GM12878 (cell line): ENCODE measurements at places on chromosomes 12 and 14. TPM values are rescaled to one million over a fixed set of nuclear protein-coding genes. Genes with fewer than 3 reads are reported as not detected.

GRCh38 chr12:101727098-101727497, 12.2 kb downstream of the SYCP3 start:
- no peak for DNase-seq

IRAK4 gene
- 18.5 and 20.7 TPM in 2 replicates for polyA plus RNA-seq

- no peak for DNase-seq
Measured at GRCh38 chr14:61107869-61108493, 126.9 kb downstream of the SLC38A6 start.

- DNase-seq: no peak
Measured at GRCh38 chr12:104359216-104359615, 55.7 kb downstream of the EID3 start.

LTB4R2 gene
- polyA plus RNA-seq: 0.50 and 1.2 TPM in 2 replicates

A2ML1 gene
- polyA plus RNA-seq: not detected in 2 replicates

DNA sequence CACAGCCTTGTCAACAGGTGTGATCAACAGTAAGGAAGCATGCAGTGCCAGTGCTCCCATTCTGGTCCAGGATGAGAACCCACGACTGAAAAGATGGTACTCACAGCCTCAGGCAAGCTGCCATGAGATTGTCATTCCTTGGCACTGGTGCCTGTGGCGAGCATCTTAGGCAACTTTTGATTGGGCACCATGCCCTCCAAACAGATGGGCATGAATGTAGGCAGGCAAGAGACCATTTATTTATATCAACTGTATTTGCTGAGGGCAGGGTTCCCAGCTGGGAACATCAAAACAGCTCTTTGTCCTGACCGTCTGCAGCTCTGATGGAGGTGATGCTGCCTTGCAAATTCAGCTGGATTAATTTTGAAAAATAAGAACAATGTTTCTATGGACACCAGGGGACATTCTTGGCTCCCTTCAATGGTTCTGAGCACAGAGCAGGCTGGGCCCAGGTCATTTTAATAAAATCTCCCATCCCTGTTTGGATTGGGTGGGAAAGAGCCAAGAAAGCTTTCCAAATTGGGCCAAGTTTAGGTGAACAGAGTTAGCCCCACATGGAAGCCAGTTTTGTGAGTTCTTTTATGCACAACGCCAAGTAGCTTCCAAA, 522.5 kb downstream of the RMST start:
- no peak for DNase-seq

DNA sequence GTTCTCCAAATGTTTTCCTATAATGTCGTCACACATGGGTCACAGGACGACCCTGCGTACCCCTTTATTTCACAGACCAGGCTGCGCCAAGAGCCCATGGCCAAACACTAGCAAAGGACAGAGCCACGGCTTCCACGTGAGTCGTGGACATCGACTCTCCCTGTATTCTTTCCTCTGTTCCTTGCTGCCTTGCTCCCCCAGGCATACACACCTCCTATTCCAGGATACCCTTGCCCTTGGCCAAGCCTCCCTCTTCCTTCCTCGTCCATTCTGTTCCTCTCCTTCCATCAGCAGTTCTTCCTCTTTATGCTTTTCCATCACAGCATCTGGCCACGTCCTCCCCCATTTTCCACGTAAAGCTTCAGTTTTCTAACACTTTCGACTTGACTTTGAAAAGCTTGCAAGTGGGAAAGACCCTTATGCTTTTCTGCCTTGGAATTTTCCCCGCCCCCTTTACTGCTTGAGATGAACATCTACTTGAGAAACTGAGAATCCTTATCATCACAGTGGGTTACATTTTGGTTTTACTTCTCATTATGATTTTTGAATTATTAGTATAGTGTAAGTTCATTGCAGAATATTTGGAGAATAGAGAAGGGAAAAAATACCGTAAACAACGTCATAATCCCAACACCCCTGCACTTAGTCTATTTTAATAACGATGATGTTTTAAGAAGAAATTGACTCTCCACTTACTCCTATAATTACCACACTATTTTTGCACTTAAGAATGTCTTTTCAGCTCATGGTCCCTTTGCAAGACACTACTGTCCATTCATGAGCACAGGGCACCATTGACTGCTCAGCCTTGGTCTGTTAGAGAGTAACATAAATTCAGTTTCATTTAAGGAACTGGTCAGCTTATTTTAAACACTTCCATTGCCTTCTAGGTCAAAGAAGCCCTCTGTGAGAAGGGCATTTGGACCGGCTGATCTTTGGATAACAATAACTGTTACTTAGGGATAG, 15.8 kb upstream of the NINJ2 start:
- DNase-seq: peak; percentile 51

SDR9C7 gene
- not detected in 2 replicates for polyA plus RNA-seq

C12orf54 gene
- 1.5 and 2.6 TPM in 2 replicates for polyA plus RNA-seq

DNA sequence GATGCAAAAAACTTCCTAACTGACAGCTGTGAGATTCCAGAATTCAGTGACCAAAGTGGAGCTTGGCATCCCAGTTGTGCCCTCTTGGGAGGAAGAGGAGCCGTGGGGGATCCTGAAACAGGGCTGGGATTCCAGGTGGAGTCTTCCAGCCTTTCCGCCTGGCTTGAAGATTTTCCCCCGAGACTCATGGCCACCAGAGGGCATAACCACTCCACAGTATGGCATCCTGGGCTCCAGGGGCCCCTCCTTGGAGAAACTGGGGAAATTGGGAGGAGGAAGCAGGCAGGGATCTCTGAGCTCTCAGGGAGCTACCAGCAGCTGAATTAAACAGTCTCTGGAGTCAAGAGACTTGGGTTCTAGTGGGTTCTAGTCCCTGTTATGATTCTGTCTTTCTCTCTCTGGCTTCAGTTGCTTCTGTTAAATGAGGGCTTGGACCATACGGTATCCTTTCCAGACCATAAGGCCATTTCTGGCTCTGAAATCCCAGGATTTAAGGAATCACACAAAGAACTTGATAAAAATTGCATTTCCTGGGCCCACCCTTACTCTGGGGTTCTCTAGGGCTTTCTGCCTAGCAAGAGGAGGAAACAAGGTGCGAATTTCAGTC, 2.6 kb upstream of the TAMALIN start:
- no peak for DNase-seq

IL23A gene
- 3.7 and 4.4 TPM in 2 replicates for polyA plus RNA-seq

SLCO1B1 gene
- not detected in 2 replicates for polyA plus RNA-seq

GRCh38 chr12:53344487-53344823, 8.3 kb upstream of the SP7 start:
- DNase-seq: no peak

GRCh38 chr12:121990692-121991603, 30.7 kb upstream of the BCL7A start:
- DNase-seq: peak; percentile 86

DNA sequence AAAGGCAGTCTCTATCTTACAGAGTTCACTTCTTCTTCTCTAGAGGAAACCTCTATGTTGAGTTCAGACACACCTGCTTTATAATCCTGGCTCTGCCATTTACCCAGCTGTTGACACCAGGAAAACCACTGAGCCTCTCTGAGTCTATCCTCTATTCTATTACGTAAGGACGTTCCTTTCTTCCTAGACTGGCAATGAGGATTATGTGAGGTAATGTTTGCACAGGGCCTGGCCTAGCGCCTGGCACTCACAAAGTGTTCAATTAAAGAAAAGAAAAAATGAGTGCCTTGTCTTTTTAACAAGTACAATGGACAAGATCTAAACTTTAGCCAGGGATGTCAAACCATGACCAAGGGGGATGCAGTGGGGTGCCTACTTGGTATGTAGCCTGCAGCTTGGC, 641.9 kb upstream of the TBX3 start:
- no peak for DNase-seq

DNA sequence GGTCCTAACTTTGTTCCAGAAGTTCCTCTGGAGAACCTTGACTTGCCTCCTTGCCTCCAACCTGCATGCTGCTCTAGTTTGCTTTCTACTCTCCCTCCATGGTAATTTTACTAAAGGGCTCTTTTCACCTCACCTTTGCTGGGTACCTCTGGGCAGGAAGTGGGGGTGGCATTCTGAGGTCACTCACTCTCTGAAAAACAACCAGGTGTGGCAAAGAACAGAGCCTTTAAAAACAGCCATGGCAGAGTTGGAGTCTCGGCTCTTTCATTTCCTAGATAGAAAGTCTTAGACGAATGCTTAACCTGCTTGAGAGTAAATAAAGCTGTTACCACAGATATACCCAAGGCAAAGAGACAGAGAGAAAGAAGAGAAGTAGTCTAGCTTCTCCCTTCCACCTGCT, 827.9 kb downstream of the BCL11B start:
- no peak for DNase-seq

ERP27 gene
- 0.83 and 1.7 TPM in 2 replicates for polyA plus RNA-seq

GRCh38 chr12:67632005-67632404, 16.5 kb upstream of the DYRK2 start:
- no peak for DNase-seq

ESPL1 gene
- polyA plus RNA-seq: 16.9 and 21.2 TPM in 2 replicates

ERBB3 gene
- 0.04 TPM in 1 of 2 replicates, not detected in the other for polyA plus RNA-seq

GRCh38 chr12:105706321-105706972, 376.0 kb downstream of the C12orf75 start:
- no peak for DNase-seq

- DNase-seq: no peak
Measured at GRCh38 chr12:21831791-21832344, 57.4 kb upstream of the KCNJ8 start.

DNA sequence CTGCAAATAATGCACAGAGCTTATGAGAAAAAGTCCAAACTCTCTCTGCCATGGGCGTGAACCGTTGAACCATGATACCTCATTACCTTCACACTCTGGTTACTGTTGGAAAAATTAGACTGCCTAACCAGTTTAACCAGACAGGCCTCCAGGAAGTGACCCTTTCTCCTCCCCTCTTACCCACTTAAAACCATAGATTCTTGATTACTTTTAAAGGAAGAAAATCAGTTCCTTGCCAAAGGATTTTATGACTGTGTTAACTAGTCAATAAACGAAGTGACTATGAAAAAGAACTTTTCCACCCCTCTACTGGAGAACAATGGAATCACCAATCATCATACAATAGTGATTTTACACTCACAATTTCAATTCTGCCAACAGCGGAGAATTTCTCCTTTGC, 254.0 kb upstream of the ATP2B1 start:
- DNase-seq: no peak

KLHL42 gene
- polyA plus RNA-seq: 7.1 and 9.6 TPM in 2 replicates

DNA sequence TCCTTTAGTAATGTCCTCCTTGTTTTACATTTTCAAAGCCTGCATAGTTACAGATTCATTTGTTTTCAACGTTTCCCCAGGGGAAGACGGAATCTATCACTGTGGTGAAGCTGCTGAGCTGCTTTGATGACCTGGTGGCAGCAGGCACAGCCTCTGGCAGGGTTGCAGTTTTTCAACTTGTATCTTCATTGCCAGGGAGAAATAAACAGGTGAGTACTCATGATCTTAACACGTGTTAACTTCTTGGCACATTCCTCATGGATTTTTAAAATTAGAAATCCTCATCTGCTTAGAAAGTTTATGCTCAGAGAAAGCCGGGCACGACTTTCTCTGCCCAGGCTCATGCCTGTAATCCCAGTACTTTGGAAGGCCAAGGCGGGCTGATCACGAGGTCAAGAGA, 44.5 kb downstream of the TECPR2 start:
- no peak for DNase-seq

DNA sequence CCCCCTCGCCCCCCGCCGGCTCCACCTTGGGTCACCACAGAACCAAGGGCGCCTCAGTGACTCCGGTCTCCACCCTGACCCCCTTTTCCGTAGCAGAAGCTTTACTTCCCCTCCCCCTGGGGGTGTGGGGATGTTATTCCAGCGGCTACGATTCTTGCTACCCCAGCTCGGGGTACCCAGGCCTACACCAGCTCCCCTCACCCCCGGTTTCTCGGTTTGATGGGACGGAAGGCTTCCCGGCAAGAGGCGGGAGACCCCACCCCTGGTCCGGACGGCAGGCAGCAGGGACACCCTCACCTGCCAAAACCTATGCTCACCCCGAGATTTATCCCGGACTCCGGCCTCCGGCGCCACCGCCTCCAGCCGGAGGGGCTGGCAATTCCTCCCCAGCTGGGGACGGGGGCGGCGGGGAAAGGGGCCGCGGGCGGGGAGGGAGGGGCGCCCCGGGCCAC, 619 bp downstream of the RAB15 start:
- no peak for DNase-seq

UNG gene
- polyA plus RNA-seq: 81.9 and 87.7 TPM in 2 replicates

GRCh38 chr14:98507264-98507663, 764.7 kb downstream of the BCL11B start:
- no peak for DNase-seq

NPAS3 gene
- polyA plus RNA-seq: not detected in 2 replicates

DNA sequence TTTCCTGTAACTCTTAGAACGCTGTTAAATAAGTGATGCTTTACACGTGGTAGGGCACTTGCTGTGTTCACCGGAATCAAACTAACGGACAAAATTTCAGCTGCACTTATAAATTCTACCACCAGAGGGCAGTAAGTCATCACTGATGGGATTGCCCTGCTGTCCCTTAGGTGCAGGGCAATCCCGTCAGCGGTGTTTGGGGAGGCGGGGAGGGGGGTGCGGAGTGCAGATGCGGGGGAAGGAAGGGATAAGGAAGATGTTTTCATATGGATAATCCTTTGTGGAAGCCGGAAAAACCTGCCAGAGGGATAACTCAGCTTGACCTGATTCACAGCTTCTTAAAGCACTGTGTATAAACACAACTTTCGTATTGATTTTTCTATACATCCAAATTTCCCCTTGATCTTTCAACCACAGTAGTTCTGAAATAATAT, 21.7 kb upstream of the SLC10A1 start:
- DNase-seq: peak; percentile 55

- DNase-seq: no peak
Measured at GRCh38 chr12:5882511-5883190, 62.4 kb downstream of the ANO2 start.

GRCh38 chr12:4786795-4787194, 66.6 kb downstream of the GALNT8 start:
- DNase-seq: no peak
